Activated CD4-positive, CD25-positive, alpha-beta regulatory T cell treated with anti-CD3 and anti-CD28 coated beads, Interleukin-2, amount 50 U/mL, for 72 hours (primary cell): ENCODE measurements at places on chromosomes 6 and 20.

GRCh38 chr6:163709693-163710092 is 295.2 kb downstream of the QKI start:
- DNase-seq, result no peak

DNA sequence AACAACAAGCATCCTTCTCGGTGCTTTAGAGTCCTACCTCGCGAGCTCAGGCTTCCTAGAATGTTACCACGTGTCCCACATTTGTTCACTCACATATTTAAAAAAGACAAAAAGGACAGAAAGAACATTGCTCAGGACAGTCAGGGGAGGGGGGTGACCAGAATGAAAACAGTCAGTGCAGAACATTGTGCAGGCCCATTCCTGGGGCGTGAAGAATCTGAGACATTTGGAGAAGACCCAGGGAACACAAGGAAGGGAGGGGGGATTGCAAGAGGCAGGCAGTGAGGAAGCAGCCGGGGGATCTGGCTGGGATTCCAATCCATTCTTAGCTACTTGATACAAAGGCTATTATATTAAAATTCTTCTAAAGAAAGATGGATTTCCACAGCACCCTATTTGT is 270.4 kb upstream of the CITED2 start:
- DNase-seq, result no peak

- peak; percentile 55 for DNase-seq
Measured at GRCh38 chr6:90413867-90414266, 117.2 kb upstream of the BACH2 start.

- no peak for DNase-seq
Measured at GRCh38 chr6:35185302-35185681, 28.5 kb upstream of the SCUBE3 start.

- DNase-seq, result no peak
Measured at GRCh38 chr20:32028647-32029372, 18.6 kb downstream of the CCM2L start.
